Endothelial cell of coronary artery (primary cell): ENCODE measurements at places on chromosomes 3 and 15. TPM values are rescaled to one million over a fixed set of nuclear protein-coding genes. Genes with fewer than 3 reads are reported as not detected.

The ILDR1 gene
- total RNA-seq = not detected in 2 replicates

The TRIM42 gene
- total RNA-seq = not detected in 2 replicates

The CMTM8 gene
- 1.3 and 1.4 TPM in 2 replicates for total RNA-seq

The MNS1 gene
- total RNA-seq = 0.28 and 0.90 TPM in 2 replicates

The SLC24A5 gene
- total RNA-seq = not detected in 2 replicates

The EAF1 gene
- total RNA-seq = 18.4 and 20.5 TPM in 2 replicates
